ENCODE measurements at places on chromosomes 2 and 18.
A peak's percentile ranks its signal among the peaks of the same experiment; 100 is the strongest.

- DNase-seq: no peak
Observed at GRCh38 chr2:111679202-111679601, 204.8 kb downstream of the ANAPC1 start.

GRCh38 chr2:23148342-23148741 is 236.6 kb upstream of the KLHL29 start:
- no peak for DNase-seq

DNA sequence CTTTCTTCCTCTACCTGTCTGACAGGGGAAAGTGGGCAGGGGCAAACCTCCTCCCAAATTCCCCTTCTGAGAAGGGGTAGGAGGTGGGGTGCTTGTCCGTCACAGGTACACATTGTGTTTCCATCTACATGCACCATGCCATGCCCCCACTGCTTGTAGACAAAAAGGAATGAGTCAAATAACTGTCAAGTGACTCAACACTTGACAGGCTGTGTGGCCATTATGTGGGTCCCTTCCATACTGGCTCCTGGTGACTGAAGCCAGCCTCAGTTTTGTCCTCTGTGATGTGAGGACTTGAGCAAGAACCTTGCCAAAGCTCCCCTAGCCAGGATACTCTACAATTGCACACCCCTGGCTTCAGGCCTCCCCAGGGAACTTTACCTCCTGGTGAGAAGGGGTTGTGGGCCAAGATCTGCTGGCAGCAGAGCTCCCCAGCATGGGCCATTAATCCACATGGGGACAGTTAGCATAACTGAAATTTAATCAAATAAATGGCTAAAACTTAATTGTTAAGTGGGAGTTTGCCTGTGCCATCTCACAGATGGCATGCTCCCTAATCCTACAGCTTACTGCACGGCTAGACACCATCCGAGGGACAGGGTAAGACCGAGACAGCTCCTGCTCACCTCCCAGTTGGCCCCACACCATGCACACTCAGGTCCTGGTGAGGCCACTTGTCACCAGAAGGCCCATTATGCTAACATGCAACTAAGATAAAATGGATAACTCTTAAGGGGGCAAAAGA is 140.2 kb downstream of the BCL11A start:
- no peak for DNase-seq

DNA sequence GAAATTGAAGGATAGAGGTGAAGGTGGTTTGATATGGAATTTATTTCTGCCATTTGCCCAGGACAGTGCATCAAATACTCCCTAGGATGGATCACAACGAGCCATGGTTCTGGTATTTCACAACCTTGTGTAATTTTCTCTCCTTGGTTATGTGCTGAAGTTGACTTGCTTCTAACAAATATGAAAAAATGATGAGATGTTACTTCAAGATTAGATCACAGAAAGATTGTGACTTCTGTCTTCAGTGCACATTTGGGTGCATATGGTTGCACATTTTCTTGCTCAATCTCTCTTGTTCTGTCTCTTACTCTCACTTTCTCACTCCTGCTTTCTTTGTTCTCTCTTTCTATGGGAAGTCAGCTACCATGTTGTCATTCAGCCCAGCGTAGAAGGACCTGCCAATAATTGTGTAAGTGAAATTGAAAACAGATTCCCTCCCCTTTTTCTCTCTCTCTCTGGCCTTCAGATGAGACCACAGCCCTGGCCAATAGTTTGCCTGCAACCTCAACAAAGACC is 104.6 kb upstream of the RMDN2 start:
- DNase-seq: no peak

DNA sequence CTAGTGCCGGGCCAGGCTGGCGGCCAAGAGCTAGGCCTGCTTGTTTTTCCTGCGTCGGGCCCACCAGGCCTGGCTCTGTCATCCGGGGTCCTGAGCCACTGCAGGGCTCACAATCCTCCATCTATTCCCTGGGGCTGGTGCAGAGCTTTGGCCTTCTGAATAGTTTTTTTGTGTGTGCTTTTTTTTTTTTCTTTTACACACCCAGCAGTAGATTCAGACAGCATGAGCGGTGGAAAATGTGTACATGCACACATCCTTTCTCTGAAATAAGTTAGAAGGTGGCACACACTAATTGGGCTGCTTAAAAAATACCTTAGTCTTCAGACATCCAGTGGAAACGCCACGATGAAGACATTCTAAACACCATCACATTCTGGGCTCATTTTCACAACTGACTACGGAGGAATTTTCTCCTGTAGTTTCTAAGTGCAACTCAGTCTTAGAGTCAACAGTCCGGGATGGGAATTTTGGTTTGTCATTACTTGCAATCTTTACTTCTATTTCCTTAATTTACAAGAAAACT is 6.1 kb downstream of the ZFP36L2 start:
- DNase-seq: no peak

DNA sequence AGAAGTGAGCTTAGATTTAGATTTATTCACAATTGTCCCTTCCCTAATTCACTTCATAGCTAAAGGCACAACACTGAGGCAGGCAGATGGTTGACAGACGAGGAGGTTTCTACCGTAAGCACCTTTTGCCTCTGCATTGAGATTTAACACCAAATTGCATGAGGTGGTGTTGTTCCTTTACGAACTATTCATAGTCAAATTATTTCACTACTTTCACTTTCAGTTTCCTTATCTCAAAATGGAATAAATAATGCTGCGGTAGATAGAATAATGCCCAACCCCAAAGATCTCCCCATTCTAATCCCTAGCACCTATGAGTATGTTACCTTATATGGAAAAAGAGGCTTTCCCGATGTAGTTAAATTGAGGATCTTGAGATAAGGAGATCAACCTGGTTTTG is 58.9 kb upstream of the LINC00305 start:
- no peak for DNase-seq

- DNase-seq: no peak
Observed at GRCh38 chr2:169476459-169476858, 2.8 kb upstream of the BBS5 start.

- no peak for DNase-seq
Observed at GRCh38 chr18:3524706-3525105, 74.7 kb downstream of the TGIF1 start.

GRCh38 chr2:236755278-236755840 is 185.7 kb downstream of the ACKR3 start:
- no peak for DNase-seq

GRCh38 chr2:72888438-72889202 is 1.4 kb downstream of the SPR start:
- DNase-seq: no peak

- DNase-seq: no peak
Observed at GRCh38 chr2:119248311-119248710, 24.7 kb downstream of the STEAP3 start.

GRCh38 chr2:14998546-14998945 is 366.0 kb downstream of the LRATD1 start:
- no peak for DNase-seq

DNA sequence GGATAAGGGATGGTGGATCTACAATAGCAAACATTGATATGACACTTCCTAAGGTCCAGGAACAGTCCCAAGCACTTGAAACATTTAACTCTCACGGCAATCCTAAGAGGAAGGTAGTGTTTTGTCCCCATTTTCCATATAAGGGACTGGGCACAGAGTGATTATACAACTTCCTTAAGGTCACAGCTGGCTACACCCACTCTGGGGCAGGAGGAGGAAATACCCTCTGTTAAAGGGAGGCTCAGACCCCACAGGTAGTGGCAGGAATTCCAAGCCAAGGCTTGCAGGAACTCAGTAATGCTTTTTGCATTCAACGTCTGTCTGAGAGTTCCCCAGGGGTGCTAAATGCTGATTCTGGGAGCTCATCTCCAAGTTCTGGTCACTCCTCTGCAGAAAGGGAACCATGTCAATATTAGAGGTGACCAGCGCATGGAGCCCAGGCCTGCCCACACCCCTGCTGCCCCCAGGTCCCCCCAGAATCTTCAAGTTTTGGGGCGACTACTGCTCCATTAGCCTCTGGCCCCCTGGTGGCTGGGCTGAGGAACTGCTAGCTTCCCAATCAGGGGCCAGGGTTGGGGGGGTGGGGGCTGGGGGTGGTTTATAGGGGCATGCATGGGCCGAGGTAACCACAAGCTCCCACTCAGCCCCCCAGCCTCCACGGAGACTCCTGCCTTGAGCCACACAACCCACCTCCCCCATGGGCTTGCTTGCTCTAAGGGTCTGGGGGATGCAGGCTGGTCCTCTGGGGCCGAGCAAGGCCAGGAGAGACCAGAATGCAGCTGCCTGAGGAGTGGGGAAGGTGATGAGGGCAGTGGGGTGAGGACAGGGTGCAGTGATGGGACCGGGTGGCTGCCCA is 11.1 kb downstream of the OBSL1 start:
- DNase-seq: no peak

DNA sequence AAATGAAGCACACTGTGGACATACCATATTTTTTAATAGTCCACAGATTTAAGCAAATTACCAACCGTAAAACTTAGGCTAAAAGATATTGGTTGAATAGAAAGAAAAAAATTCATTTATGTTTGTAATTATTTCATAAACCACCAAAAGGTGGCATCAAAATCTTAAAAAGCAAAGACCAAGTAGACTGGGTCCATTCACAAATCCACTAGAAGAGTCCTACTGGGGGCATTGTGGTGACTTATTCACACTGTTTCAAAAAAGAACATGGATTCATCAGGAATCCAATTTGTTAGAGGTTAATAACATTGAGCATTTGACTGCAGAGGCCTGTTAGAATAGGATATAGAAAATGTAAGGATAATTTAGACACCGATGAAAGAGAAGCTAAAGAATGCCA is 194.9 kb upstream of the KYNU start:
- DNase-seq: no peak

- DNase-seq: no peak
Observed at GRCh38 chr2:32739664-32740063, 111.8 kb downstream of the TTC27 start.

DNA sequence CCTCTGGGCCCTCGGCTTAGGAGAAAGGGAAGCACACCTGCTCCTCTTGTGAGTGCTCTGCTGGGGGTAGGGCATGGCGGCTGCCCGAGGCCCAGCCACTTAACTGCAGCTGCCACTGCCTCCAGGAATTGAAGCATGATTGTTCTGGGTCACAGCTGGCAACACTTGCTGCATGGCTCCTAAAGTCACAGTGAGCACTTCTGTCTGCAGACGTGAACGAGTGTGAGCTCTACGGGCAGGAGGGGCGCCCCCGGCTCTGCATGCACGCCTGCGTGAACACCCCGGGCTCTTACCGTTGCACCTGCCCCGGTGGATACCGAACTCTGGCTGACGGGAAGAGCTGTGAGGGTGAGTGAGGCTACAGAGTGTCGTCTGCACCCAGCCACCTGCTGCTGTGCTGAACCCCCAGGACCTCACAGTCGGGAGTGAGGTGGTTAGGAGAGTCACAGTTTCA is 44.4 kb downstream of the FBLN7 start:
- peak; percentile 63 for DNase-seq
